Central memory CD4-positive, alpha-beta T cell (primary cell): ENCODE measurements at places on chromosomes 16 and 17.

GRCh38 chr17:78241277-78242023 lies 10.0 kb downstream of the TMEM235 start:
- DNase-seq: no peak

- DNase-seq: no peak
These were observed 50.9 kb downstream of the B9D1 start for GRCh38 chr17:19311421-19312215.

GRCh38 chr16:86224126-86224525 lies 286.2 kb upstream of the FOXF1 start:
- no peak for DNase-seq

GRCh38 chr16:48444574-48444973 lies 59.4 kb upstream of the SIAH1 start:
- no peak for DNase-seq

GRCh38 chr16:71348262-71349085 lies 10.0 kb upstream of the CALB2 start:
- no peak for DNase-seq

DNA sequence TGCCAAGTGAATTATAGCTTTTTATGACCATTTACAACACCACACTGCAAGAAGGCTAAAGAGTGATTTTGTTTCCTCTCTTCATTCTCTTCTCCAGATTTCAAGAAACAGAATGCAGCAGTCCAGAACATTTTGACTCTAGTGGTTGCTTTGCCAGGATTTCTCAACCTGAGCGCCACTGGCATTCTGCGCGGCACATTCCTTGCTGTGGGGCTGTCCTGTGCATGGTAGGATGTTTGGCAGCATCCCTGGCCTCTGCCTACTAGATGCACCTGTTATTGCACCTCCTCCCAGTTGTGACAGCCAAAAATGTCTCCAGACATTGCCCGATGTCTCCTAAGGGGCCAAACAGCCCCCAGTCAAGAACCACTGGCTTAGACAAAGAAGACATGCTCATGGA lies 25.7 kb upstream of the SLC39A11 start:
- no peak for DNase-seq

- DNase-seq: peak; percentile 48
These were observed 1.1 kb downstream of the CD79B start for GRCh38 chr17:63930951-63931575.

GRCh38 chr16:67865318-67865717 lies 7.5 kb upstream of the EDC4 start:
- no peak for DNase-seq

DNA sequence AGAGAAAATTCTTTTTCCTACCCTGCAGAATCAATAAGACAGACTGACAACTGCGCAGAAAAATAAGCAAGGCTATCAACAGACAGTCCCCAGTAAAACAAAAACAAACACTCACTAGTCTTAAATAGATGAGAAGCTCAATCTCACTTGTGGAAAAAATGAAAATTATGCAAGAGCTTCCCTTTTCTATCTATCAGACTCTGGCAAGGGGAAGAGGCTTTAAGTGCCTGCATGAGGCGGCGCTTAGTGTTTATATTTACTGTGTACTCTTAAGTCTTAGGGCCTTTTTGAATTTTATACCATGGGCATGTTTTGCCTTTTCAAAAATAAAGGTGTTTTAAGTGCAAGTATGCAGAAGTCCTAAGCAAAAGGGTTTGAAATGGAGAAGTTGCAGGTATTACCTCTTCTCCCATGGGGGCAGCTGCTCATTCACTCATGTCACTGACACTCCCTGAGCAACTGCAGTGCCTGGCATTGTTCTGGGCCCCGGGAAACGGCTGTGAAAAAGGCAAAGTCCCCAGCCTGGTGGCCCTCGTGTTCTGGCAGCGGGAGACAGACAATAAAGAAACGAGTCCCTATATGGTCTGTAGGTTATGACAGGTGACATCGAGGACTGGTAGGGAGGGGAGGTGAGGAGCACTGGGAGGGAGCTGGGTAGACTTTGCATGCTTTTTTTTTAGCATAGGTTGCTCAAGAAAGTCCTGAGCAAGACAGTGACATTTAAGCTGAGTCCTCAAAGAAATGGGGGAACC lies 35.2 kb downstream of the HSBP1 start:
- no peak for DNase-seq

- no peak for DNase-seq
These were observed 15.7 kb upstream of the RNF43 start for GRCh38 chr17:58432806-58433573.

DNA sequence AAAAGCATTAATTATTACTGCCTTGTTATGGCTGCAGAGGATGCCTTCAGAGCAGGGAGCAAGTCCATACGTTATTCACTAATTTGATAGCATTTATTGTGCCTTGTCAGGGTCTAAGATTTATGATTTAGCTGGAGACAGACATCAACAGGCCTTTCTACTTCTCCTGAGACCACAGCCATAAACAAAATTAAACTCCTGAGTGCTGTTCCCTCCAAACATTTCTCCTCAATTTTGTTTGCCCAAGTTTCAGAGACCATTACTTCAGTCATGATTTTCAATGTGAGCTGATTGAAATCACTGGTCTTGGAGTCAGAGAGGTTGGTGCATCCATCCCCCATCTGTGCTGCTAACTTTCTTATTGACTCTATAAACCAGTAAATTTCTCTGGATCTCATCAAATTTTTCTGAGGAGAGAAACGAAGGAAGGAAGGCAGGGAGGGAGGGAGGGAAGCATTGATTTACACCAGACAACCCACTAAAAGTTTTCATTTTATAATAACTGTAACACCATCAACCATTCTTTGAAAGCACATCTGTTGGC lies 423.6 kb upstream of the CDH11 start:
- DNase-seq: no peak

GRCh38 chr17:62819511-62820221 lies 11.6 kb upstream of the MARCHF10 start:
- DNase-seq: no peak

DNA sequence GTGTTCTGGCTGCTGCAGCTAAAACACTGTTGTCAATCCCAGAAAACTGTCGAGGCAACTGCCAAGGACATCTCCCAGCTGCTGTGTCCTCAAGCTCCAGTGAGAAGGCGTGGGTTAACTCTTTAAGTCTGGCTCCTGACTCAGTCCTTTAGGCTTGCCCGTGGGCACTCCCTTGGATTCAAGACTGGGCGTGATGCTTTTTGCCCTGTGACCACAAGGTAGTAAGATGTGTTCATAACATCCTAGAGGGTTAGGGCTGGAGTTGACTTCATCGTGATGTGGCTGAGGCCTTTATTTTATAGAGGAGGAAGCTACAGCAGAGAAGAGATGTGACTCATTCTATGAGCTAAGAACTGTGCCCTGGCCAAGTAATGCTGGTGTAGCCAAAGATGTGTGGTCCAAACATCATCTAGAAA lies 50.9 kb upstream of the TEKT3 start:
- no peak for DNase-seq

GRCh38 chr16:9092282-9092977 lies 986 bp downstream of the HAPSTR1 start:
- DNase-seq: peak; percentile 63

DNA sequence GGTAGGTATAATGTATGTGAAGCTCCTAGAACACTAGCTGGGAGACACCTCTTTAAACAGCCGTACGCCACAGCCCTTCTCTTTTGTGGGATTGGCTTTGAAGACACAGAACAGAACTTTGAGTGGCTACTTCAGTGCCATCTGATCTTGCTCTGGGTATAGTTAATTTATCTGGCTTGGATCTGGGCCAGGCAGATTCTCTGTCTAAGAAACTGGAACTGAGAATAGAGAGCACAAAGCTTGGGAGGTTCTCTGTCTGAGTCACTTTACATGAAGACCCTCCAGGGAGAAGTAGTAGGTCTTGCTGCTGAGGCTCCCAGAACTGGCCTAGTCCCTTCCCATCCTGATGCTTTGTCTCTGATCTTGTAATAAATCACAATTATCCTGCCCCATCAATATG lies 721.0 kb upstream of the KIF2B start:
- no peak for DNase-seq

DNA sequence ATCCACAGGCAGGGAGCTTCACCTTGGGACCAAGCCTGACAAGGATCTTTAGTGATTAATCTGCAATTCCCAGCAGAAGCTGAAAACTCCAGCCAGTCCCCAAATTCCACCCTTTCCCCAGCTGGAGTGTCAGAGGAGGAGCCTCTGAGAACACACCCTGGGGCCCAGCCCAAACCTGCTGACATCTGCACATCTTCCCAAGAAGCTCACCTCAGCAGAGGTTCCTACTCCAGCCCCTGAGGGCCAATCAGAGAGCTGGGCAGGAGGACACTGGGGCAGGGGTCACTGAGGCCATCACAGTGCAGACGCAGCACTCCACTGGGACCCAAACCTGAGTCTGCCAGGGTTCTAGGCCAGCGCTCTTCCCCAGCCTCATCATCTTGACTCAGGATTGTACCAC lies 44.9 kb downstream of the CNGB1 start:
- no peak for DNase-seq

- DNase-seq: peak; percentile 54
These were observed 26.2 kb upstream of the PIK3R5 start for GRCh38 chr17:8991514-8992285.

- no peak for DNase-seq
These were observed 23.2 kb downstream of the MYH3 start for GRCh38 chr17:10633738-10634379.

DNA sequence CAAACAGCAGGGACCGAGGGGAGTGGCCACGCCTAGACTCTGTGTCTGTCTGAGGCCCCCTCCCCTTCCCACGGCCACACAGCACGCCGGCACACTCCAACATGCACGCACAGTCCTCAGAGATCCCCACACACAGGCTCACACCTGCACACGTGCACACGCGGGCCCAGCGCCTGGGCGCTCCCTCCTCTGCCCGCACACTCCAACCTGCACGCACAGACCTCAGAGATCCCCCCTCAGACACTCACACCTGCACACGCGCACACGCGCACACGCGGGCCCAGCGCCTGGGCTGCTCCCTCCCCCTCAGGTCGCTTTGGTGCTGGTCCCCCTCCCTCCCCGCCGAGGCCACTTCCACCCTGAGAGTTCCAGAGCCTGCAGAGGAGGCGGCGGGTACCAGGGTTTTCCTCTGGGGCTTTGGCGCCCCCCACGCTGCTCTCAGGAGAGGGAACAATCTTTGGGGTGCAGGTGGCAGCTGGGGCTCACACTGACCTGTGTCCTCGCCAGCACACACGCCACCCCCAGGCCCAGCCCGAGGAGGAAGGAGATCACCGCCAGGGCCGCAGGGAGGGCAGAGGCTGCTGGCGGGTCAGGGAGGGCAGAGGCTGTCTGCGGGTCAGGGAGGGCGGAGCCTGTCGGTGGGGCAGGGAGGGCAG lies 1.6 kb downstream of the CD7 start:
- peak; percentile 42 for DNase-seq

- no peak for DNase-seq
These were observed 106.9 kb downstream of the BANP start for GRCh38 chr16:88058136-88058535.

DNA sequence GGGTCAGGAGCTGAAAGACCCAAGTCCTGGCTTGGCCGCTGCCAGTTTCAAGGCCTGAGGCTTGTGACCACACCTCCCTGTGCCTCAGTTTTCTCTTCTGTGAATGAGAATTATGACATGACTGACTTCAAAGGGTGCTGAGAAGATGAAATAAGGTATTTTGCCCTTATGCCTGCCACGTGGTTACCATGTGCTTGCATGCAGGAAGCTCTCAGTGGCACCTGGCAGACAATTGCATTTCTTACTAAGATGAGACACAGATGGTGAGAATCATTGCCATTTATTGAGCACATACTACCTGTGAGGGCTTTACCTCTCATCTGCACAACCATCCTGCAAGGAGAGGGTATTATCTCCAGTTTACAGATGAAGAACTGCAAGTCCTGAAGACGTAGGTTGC lies 69.8 kb downstream of the MRM1 start:
- DNase-seq: no peak

- DNase-seq: no peak
These were observed 96.8 kb downstream of the BRIP1 start for GRCh38 chr17:61766520-61766919.

DNA sequence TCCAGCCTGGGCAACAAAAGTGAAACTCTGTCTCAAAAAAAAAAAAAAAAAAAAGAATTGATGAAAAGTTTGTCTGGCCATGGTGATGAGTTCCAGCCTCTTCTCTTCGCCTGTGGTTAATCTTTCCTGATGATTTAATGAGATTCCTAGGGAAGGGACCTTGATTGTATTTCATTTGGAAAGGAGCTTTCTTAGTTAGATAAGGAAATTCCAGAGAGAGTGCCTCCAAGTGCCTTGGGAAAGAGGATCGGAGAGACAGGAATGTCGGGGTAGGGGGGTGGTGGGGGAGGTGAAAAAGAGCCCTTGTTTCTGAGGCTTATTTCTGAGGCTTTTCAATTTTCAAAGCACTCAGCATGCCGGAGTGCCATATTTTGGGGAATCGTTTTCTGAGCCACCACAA lies 93.2 kb upstream of the SIAH1 start:
- no peak for DNase-seq

DNA sequence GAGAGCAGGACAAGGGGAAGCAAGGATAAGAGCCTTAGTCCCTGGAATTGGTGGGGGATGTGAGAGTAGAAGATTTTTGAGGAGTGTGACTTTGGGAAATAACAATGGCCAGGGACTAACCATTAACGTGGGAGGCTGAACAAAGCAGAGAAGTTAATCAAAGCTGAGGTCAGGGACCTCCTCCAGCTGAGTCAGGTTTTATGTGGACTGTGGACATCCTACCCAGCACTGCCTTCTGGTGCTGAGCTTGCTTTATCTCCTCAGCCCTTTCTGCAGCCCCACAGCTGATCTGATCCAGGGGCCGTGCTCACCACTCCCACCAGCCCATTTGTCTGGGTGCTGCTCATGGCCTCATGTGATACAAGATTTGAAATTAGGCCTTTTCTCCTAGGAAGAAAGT lies 146.6 kb downstream of the SHISA6 start:
- DNase-seq: no peak

DNA sequence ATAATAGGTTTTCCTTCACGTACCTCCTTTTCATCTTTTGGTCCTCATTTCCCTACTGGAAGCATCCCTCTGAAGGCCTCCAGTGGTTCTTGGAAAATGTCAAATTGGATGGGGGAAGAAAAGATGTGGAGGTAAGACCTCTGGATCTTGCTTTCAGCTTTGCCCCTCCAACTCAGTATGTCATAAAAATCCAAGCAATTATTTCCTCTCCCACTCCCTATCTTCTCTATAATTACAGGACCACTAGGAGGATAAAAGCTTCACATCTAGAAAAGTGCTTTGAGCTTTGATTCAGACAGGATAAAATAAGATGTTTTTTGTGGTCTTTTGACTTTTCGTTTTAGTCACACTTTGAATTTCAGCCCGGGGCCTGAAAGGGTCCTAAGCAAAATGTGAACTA lies 1.7 kb downstream of the TTLL6 start:
- no peak for DNase-seq

- DNase-seq: no peak
These were observed 47.8 kb upstream of the FBXO47 start for GRCh38 chr17:39014795-39015545.

DNA sequence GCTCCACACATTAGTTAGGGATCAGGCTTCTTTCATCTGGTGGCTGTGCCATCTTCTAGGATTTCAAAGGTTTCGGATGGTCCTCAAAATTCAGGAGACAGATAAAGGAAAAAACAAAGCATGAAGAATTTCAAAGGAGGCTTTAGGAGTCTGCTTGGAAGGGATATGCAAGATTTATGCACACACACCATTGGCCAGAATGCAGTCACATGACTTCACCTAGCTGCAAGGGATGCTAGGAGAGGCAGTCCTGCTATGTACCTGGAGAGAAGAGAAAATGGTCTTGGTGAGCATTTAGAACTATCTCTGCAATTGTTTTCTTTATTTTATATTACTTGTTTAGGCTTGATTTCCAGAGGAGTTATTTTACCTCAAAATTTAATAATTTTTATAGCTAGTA lies 174.6 kb downstream of the PCTP start:
- DNase-seq: no peak

- DNase-seq: no peak
These were observed 585.6 kb downstream of the CDH13 start for GRCh38 chr16:83212301-83212841.
